ENCODE measurements at places on chromosomes 5 and 9.

- DNase-seq = no peak
Observed at GRCh38 chr5:102902135-102902448, 147.0 kb downstream of the PAM start.

- peak; percentile 36 for DNase-seq
Observed at GRCh38 chr5:80569961-80570786, at the start of gene ANKRD34B. TSS of gene ANKRD34B (minus strand) at chr5:80570280. CDS start at chr5:80560019, 10,261 bp downstream.

DNA sequence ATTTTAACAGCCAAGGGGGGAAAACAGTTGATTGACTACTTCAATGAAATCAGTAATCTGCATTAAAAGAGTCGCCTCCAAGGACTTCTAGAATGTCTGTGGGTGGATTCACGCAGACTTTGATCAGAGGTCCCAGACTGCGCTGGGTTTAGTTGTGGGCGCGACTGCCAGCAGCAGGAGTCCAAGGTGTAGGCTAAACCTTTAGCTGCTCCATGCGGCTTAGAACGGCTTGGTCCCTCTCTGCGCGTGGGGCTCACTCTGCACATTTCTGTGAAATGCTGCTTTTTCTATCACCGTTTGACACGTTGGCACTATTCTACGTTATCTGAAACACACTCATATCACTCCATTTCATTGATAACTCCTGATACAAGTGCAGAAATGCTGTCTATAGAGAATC, 48.6 kb upstream of the IRX2 start:
- no peak for DNase-seq

DNA sequence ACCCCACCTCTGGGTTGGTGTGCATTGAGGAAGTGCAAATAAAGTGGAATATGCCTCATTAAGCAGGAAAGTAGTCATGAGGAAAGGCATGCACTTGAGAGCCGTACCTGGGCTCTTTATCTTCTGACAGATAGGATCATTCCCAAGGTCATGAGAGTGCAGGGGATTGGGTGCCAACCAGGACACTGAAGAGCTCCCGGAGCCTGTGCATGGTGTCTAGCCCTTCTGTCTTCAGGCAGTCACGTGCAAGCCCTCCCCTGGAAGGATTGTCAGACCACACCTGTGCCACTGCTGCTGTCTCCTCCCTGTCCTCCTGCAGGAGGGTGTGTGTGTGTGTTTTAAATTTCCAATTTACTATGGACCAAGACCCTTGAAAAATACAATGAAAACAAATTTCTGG, 69.6 kb downstream of the PDE8B start:
- no peak for DNase-seq

DNA sequence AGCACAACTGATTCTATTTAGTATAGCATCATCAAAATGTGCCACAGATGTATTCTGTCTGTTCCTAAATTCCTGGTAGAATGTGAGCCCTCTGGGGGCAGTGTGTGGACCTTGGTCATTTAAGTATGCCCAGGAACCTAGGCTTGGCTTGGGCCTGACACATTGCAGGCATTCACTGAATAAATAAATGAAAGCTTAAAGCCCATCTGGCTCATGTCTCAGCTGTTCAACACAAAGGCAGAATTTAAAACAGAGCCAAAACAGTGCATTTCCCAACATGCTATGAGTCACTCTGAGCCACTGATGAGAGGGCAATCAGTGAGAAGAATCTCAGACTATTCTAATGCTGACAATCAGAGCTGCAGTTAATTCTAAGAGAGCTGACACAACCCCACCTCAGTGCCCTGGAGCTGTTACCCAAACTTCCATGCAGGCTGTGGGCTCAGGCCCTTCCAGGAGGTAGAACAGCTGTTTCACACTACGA, 8.1 kb downstream of the FAM193B start:
- DNase-seq = no peak

DNA sequence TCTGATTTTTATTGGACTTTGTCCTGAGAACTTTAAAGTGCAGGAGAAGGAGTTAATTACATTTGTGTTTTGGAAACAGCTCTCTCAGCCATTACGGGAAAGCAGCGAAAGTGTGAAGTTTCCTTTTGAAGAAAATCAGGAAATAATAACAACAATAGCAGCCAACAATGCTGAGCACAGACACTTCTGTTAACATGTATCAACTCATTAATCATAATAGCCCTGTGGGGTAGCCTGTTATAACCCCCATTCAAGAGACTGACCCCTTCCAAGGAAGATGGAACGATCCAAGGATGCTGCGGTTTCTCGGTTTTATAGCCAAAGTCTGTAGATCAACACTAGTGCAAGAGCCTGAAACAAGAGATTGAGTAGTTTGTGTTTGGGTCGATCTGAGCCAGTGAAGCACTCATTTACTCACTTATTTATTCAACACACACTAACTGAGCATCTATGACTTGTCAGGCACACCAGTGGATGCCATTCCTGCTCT, 195.5 kb downstream of the DRD1 start:
- DNase-seq = no peak

GRCh38 chr5:14946815-14947620, 75.4 kb upstream of the ANKH start:
- DNase-seq = no peak

- DNase-seq = no peak
Observed at GRCh38 chr5:35852084-35852734, 4.5 kb upstream of the IL7R start.

GRCh38 chr9:96494215-96494800, 44.3 kb downstream of the HABP4 start:
- DNase-seq = no peak

DNA sequence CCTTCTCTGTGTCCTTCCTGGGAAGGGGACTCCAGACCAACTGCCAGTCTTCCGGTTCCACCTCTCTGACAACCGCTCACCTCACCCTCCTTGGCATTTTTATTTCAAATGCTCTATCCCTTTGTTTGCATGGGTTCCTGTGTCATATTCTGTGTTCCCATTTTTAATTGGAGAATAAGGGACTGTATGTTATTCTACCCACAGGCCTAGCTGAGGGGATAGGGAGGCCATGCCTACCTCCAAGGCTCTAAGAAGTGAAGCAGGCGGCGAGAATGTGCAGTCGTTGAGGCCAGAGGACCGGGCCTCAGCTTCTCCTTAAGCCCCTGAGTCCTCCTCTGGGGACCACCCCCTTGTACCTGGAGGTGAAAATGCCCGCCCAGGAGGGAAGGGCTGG, 936 bp upstream of the WDR5 start:
- DNase-seq = peak; percentile 0

DNA sequence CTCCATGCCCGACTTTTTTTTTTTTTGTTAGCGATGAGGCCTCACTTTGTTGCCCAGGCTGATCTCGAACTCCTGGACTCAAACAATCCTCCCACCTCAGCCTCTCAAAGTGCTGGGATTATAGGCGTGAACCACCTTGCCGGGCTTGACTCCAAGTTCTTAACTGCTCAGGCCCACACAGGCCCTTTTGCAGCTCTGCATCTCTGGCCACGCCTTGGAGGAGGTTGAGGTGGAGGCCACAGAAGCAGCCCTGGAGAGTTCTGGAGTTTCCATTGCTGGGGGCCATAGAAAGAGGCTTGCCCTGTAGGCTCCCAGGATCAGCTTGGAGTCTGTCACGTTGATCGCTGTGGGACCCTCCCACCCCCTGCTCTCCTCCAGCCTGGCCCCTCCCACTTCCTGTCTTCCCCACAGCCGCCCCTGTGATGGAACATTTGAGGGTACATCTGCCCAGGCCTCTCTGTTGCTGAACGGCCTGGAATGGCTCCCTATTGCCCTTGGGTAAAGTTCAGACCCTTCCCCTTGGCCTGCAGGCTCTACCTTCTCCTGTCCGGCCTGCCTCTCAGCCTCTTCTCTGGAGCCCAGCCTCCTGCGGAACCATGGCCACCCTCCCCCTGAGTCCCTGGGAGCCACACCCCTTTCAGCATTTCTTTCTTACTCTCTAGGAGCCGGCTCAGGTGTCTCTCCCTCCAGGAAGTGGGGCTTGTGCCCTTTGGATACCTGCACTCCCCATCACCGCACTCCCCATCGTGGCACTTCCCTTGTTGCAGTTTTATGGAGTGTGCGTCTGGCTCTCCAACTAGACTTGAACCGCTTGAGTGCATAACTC, 30.4 kb upstream of the IER5L start:
- no peak for DNase-seq

- DNase-seq = no peak
Observed at GRCh38 chr9:134069480-134070399, 1.9 kb upstream of the BRD3 start.

DNA sequence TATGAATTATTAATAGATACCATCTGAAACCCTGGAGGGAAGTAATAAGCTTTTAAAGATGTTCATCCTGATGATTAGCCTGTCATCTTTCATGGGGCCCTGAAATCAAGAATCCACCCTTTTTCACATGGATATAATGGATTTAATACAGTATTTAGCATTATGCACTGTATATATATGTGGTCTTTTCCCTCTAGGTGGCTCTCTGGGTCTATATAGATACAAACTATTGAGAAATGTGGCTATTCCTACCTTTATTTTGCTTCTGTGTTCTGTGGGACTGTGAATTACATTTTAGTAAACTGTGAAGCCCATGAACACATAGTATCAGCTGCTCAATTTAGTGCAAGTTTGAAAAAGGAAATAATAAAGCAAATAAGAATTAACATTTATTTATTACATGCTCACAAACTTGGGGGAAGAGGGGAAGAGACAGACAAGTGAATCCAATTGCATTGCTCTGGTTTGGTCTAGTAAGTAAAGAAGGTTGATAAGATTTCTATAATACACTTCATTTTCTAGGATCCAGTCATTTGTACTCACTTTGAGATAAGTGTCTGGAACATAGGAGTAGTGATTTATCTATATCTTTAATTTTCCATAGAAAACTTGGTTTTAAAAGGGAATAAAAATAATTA, 112.2 kb downstream of the SCAMP1 start:
- no peak for DNase-seq

- DNase-seq = no peak
Observed at GRCh38 chr5:107456281-107456715, 214.4 kb downstream of the EFNA5 start.

DNA sequence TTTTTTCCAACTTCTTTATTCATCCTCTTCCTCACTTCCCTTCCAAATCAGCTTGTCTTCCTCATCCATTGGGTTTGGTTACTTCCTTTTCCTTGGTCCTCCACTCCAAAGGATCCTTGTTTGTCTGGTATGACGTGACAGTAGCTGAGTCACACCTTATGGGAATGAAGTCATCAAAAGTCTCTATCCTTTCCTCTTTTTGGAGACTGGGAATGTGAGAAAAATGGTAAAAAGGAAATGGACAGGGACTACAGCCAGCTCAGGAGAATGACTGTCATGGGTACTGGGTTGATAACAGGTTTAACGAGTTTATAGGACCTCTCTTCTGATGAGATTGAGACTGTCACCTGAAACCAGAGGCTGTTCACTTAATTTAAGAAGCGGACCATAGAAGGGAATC, 76.2 kb upstream of the MYO10 start:
- DNase-seq = no peak

GRCh38 chr5:69167493-69167855, 524 bp downstream of the CCNB1 start:
- DNase-seq = no peak

- no peak for DNase-seq
Observed at GRCh38 chr9:89637787-89638186, 33.0 kb downstream of the GADD45G start.

DNA sequence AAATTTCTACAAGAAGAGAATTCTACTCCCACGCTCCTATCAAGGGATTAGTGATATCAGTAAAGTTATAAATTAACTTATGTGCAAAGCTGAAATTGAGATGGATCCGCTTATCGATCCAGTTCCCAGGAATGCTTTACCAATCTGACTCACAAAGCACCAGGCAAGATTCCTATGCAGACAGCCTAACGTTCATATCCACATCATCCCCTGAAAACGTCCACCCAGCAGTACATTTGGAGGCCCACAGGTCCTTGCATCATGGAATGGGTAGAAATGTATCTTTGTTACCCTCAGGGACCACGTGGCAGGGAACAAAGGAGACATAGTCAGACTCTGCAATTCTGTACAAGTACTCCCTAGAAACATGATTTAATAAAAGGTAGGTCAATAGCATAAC, 147.4 kb downstream of the ESM1 start:
- DNase-seq = no peak

DNA sequence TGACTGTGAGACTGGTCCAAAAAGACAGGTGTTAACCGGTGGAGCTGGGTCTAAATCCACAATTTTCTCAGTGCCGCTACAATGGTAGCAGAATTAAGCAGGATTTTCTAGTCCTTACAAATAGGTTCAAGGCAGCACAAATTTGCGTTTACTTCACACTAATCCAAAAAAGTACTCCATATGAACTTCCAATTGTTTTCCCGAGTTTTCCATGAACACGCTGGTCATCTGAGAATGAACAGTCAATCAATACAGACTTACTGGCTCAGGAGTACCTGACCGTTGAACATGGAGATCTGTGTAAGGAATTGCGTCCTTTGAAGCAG, 709 bp downstream of the SLC35D2 start:
- DNase-seq = no peak

DNA sequence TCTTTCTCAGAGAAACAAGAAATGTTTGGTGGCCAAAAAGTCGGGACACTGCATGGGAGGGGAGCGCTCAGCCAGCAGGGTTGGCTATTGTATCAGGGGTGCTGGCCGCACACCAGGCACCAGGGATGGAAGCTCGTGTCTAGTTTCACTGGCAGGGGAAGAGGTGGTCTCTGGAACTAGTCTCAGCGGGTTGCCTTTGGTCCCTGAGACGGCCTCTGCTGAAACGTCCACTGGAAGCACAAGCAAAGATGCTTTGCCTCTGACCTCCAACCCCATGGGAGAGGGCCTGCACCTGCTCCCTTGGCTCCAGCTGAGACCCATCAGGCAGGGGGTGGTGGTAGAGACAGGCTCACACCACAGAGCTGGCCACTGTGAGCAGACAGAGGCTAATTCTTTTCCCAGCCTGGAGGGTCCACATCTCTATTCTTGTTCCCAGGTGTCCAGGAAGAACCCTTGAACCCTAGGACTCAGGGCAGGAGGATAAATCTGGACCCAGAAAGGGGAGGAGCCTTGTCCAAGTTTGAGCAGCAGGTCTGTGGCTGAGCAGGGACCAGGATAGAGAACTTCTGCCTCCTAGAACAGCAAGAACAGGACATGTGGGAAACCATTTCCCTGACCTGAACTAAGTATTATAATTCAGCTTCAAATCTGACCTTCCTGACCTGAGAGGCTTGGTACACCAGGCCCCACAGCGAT, 102.6 kb downstream of the RGS3 start:
- DNase-seq = no peak

- no peak for DNase-seq
Observed at GRCh38 chr9:28135549-28135948, 562.3 kb upstream of the C9orf72 start.

- no peak for DNase-seq
Observed at GRCh38 chr9:130672933-130673615, 8.7 kb downstream of the PRDM12 start.

All from left hindlimb (tissue), 1 donor.